Fibroblast of skin of right biceps (primary cell): ENCODE measurements at places on chromosomes 4 and X.
A peak's percentile ranks its signal among the peaks of the same experiment; 100 is the strongest.

GRCh38 chr4:114100288-114101031, 121.0 kb upstream of the ARSJ start:
- DNase-seq: no peak

DNA sequence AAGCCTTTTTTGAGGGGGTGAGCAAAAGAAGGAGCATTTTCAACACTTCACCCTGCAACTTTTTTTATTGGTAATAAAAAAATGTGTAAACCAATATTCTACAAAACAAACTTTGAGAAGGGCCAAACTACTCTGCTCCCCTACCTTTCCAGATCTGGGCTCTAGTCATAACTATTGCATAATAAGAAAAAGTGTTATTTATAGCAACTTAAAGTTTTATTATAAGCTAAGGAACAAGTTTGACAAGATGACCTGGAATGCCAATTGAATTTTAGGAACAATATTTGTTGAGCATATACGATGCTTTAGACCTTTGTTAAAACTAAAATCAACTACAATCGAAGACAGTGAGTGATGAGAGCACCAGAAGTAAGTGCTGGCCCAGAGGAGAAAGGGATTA, 409.6 kb downstream of the IL15 start:
- no peak for DNase-seq

DNA sequence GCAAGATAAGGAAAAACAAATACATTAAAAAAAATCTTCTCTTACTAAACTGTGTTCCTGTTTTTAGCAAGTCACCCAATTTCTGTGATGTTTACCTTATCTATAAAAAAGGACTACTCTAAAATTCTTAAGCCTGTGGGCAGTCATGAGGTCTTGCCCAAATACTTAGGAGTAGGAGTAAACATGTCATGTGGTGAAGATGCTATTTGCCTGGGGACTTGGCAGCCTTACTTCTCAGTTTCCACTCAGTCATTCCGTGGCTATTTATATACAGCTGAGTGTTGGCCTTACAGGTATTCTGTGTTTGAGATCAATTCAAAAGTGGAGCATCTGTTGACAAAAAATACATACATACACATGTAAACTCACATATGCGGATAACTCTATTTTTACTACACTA, 89.9 kb upstream of the TLR2 start:
- DNase-seq: peak; percentile 24

GRCh38 chr4:153929675-153930074, 140.8 kb upstream of the SFRP2 start:
- no peak for DNase-seq

DNA sequence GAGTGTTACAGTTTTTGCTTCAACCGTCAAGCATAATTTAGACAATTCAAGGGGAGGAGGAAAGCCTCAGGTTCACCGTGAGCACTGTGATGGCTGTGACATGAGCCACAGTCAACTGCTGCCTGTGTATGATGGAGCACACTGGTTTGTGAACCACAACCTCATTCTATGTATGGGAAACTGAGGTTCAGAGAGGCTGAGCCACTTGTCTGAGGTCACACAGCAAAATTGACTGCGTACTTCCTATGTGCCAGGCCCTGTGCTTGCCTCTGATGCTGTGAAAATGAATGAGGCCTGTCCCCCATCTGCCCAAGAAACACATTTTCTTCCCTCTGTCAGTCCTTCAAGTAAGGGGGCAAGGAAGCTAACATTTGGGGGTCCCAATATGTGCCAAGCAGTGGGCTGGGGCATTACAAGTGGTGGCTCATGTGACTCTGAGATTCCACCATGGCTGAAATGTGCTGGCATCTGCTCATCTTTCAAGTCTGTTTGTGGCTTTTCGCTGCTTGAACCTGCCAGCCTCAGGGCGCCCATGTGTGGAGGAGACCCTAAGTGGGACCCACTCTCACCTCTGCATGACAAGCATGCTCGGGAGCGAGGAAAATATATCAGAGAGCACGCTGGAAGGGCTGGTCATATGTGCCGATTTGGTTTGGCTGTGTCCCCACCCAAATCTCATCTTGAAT, 79.7 kb downstream of the ADRA2C start:
- DNase-seq: no peak

GRCh38 chrX:2313864-2314640, 186.7 kb downstream of the DHRSX start:
- DNase-seq: no peak

GRCh38 chr4:19038231-19038630, 1016.7 kb upstream of the LCORL start:
- no peak for DNase-seq

- DNase-seq: no peak
These were observed 187.5 kb downstream of the NSUN7 start for GRCh38 chr4:40937140-40937725.

GRCh38 chr4:17613761-17614415, 553 bp upstream of the MED28 start:
- peak; percentile 76 for DNase-seq

- DNase-seq: peak; percentile 5
These were observed 93.3 kb downstream of the TMEM47 start for GRCh38 chrX:34563804-34564203.

GRCh38 chrX:149871940-149872339, 9.0 kb upstream of the MAGEA8 start:
- DNase-seq: peak; percentile 3

GRCh38 chr4:105139646-105140045, 7.0 kb upstream of the TET2 start:
- no peak for DNase-seq

GRCh38 chrX:44344194-44344593, 722 bp upstream of the EFHC2 start:
- DNase-seq: no peak

GRCh38 chrX:7216981-7217587, 69.1 kb upstream of the PUDP start:
- no peak for DNase-seq

DNA sequence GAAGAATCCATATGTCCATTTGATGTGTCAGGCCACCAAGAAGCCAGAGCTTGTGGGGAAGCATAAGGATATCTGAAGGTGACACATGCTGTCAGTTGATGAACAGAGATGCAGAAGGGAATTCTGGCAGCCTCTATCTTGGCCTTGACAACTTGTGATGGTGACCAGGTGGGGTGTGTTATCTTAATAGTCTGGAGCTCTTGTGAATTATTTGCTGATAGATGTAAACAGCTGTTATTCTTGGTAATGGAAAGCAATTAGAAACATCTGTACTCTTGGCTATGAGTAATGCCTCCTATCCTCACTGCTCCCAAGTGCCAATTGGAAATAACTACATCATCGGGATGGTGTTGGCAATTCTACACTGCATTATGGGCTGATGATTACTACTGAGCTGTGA, 51.9 kb downstream of the NAA11 start:
- peak; percentile 12 for DNase-seq

DNA sequence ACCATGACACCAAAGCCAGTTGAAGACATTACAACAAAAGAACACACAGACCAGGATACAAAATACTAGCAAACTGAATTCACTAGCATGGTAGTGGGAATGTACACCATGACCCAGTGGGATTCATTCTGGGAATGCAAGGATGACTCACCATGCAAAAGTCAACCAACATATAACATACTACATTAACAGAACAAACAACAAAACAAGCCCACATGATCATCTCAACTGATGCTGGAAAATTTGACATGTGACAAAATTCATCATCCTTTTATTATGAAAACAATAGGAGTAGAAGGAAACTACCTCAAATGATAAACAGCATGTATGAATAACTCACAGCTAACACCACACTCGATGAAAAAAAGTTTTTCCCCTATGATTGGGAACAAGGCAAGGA, 190.2 kb downstream of the DCLK2 start:
- DNase-seq: peak; percentile 23

GRCh38 chrX:80667967-80668366, 141.7 kb downstream of the BRWD3 start:
- DNase-seq: no peak

- no peak for DNase-seq
These were observed 5.9 kb downstream of the EDA2R start for GRCh38 chrX:66632981-66633380.

GRCh38 chrX:153522259-153522658, 4.8 kb downstream of the ATP2B3 start:
- DNase-seq: no peak

DNA sequence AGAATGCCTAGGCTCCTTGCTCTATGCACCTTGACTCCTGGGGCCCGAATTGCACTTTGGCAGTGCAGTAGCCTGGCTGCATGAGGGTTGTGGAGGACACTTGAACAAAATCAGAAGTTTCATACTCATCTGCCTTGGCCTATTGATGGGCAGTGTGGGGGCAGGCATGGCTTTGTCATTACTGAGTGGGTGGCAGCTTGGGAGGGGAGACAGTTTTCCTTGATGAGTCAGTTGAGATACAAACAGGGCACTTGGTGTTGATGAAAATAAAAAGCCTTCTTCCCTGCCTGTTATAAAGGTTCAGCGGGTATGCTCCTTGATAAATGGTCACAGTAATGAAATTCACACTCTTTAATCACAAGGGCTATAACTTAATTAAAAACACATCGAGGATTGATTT, 126.8 kb upstream of the MAMLD1 start:
- peak; percentile 30 for DNase-seq

DNA sequence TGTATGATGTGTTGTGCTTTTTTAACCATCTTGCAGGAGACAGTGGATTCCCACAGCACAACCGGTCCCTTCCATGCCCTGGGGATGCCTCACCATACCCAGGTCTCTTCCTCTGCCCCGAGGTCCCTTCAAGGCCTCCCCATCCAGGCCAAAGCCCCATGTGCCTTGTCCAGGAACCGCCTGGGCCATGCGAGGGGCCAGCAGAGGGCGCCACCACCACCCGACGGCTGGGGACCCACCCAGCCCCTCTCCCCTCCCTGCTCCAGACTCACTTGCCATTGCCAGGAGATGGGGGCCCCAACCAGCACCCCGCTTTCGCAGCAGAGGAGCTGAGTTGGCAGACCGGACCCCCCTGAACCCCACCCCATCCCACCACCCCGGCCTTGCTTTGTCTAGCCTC, 485.5 kb downstream of the TRAM1L1 start:
- DNase-seq: no peak

GRCh38 chr4:34502086-34502485, 1742.2 kb downstream of the ARAP2 start:
- DNase-seq: no peak

DNA sequence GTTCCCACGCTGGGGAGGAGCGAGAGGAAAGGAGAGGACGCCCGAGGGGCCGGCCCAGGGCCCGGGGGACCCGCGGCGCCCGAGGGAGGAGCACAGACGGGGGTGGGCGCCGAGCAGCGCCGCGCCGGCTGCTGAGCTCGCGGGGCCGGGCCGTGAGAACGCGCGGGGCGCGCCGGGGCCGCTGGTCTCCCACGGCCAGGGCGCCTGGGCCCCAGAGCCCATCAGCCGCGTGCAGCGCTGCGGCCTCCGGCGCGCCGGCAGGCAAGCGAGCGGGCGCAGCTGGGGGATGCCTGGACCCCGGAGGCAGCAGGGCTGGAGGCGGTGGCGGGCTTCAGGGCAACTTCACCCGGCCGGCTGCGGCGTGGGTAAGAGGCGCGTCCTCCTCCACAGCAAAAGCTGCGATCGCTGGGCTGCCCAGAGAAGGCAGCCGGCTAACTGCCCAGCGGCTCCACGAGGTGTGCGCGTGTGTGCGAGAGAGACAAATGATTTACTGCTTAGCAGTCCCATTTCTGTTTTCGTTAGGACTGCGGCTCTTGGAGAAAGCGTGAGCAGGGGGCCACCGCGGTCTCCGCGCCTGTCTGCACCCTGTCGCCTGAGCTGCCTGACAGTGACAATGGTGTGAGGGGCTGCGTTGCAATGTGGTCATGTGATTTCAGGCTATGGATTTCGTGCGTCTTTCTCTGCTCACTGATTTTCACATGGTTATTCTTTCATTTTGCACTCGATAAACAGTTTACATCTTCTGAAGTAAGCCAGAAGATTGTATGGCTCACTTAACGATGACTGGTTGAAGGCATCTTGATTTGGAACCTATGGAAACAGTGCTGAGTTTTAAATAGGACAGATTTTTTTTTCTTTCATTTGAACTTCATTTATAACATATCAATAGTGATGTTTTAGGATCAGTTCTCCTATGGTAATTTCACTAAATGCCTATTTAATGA, 1.2 kb downstream of the GUCY1A1 start:
- peak; percentile 29 for DNase-seq

DNA sequence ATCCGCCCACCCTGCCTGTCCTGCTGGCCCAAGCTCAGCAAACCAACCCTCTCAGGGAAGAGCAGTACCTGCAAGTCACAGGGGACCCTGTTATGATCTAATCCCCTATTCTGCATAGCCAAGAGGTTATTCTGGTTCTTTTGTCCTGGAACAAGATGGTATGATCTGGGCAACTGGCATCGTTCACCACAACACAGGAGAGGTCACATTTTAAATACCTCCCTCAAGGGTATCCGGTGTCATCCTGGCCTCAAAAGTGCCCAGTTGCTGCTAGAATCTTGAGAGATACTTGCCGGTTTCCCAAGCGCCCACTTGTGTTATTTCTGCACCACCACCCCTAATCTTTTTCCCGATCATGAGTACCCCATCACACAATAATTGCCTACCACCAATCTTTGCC, 497.5 kb downstream of the BCOR start:
- DNase-seq: no peak

DNA sequence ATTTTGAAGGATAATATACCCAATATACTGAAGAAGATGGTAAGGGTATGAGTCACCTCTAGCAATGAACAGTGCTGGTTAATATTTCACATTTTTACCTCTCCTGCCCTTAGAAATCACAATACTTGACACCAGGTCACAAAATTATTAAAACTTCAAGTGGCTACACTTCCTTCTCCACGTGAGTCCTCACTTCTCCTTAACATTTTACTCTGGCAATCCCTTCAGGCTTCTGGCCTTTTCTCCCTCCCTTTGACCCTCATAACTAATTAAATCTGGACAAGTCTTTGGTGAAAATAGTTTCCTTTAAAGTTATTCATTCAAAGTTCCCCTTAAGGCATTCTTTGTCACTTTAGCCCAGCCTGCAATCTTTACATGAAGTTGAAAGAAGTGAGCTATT, 190.4 kb downstream of the UNC5C start:
- no peak for DNase-seq

DNA sequence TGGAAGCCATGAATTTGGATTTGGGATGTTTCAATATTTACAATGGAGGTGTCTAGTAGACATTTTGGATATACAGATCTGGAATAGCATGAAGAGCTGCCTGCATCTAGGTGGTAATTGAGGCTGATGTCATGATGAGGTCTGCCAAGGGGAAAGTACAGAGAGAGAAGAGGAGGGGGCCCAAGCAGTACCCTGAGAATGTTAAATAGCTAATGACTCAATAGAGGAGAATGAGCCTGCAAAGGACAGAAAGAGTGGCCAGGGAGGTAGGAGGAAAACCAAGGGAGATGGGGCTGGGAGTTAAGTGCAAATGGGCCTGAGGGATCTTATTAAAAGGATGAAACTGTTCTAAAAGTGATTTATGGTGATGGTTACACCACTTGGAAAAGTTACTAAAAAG, 182.2 kb upstream of the KIT start:
- peak; percentile 34 for DNase-seq

GRCh38 chr4:154457471-154457870, 34.1 kb downstream of the DCHS2 start:
- no peak for DNase-seq

GRCh38 chrX:149471397-149471796, 33.7 kb downstream of the IDS start:
- no peak for DNase-seq

- no peak for DNase-seq
These were observed 258.5 kb upstream of the GIMD1 start for GRCh38 chr4:106627051-106627450.
